ENCODE measurements at places on chromosomes 2 and 18.

- DNase-seq = no peak
Measured at GRCh38 chr18:25443776-25444175, 91.8 kb upstream of the ZNF521 start.

- no peak for DNase-seq
Measured at GRCh38 chr2:3034856-3035255, 342.8 kb downstream of the EIPR1 start.

GRCh38 chr2:69680001-69680675 is 36.6 kb upstream of the AAK1 start:
- DNase-seq = no peak

DNA sequence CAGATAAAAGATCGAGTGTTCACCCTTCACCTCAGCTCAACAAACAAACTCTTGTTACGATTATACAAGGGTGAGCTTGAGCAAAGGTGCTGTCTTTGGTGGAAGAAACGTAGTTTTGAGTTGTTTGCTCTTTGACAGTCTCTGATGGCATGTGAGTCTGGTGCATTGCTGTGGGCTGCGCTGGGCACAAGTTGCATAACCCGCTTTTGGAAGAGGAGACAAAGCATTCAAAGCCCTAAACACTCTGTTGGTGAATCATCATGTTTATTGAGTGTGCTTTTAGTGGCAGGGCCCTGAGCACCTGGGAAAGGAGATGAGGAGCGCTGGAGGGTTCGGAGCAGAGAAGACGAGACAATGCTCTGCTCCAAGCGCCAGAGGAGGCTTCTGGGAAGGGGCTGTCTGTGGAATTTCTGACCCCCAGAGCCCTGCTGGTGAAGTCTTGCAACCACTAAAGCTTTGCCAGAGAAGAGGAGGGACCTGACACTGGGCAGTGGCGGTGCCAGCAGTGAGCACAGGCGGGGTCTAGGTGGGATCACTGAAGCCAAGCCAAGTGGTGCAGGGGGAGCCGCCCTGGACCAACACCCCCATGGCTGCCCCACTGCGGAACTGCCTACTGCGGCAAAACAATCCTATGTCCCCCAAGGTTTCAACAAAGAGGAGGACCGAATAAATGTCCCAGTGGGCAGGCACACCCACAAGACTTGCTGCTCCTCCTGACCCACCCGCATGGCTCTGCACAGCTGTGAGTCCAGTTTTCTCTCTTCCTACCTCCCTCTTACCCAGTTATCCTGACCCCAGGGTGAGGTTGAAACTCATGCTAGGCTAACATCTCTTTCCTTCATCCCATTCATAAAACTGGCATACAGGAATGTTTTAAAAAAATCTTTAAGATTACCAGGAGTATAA is 64.0 kb downstream of the TNFRSF11A start:
- DNase-seq = no peak

- DNase-seq = no peak
Measured at GRCh38 chr2:21228041-21228895, 104.5 kb downstream of the TDRD15 start.

DNA sequence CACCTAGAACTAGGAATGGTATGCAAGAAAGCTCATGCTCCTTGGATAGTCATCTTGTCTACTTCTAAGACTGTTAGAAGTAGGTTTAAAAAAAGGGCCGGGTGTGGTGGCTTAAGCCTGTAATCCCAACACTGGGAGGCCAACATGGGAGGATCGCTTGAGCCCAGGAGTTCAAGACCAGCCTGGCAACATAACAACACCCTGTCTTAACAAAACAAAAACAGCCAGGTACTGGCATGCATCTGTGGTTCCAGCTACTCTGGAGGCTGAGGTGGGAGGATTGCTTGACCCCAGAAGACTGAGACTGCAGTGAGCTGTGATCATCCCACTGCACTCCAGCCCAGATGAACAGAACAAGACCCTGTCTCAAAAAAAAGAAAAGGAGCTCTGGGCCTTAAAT is 19.9 kb downstream of the PNO1 start:
- DNase-seq = no peak

- DNase-seq = no peak
Measured at GRCh38 chr18:12637901-12638643, 19.8 kb downstream of the SPIRE1 start.

DNA sequence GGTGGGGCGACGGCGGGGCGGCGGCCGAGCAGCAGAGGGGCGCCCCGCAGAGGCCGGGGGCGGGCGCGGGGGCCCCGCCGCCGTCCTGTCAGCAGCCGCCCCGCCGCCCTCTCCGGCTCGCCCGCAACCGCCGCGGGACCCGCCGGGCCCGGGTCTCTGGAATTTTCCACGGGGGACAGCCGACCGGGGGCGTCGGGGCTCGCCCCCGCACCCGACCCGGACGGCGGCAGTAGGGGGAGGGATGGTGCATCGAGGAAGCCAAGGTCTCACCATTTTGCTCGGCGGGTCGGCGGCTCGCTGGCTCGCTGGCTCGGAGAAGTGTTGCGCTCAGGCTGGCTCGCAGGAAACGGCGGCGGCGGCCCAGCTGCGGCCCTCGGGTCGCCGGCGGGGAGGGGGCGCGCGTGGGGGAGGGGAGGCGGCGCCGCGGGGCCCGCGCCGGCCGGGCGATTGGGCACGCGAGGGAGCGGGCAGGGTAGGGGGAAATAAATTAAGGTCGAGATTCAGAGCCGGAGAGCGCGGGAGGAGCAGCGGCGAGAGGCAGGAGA is 405 bp downstream of the PPP3R1 start:
- no peak for DNase-seq

- DNase-seq = no peak
Measured at GRCh38 chr2:142756430-142756829, 121.0 kb upstream of the KYNU start.

GRCh38 chr2:151043484-151043883 is 218.2 kb downstream of the RBM43 start:
- peak; percentile 25 for DNase-seq

DNA sequence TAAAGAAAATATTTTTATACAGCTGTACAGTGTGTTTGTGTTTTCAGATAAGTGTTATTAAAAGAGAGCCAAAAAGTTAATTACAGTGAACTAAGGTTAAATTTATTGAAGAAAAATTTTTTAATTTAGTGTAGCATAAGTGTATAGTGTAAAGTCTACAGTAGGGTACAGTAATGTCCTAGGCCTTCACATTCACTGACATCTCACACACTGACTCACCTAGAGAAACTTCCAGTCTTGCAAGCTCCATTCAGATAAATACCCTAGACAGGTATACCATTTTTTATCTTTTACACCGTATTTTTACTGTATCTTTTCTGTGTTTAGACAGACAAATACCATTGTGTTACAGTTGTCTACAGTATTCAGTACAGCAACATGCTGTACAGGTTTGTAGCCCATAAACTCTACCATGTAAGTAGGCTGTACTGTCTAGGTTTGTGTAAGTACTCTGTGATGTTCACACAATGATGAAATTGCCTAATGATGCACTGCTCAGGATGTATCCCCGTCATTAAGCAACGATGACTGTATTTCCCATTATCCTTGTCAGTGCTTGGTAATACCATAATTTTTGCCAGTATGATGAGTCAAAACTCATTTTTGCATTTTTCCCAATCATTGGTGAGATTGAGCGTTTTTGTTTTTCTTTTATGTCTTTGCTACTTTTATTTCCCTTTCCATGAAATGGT is 48.2 kb upstream of the B3GNT2 start:
- peak; percentile 35 for DNase-seq

DNA sequence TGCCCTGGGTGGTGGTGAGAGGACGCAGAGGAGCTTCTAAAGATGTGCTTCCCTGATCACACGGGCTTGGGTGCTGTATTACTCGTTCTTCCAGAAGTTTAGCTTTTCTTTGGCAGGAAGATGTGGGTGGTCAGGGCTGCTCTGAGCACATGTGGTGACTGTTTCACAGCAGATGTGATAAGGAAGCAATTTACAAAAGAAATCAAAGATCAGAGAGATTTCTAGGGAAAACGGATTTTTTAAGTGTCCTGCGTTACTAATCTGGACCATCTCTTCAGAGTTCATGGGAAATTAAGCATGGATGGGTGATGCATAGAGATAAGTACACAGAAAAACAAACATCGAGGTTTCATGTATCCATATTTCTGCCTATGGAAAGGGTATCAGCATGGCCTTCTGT is 99.4 kb downstream of the WDSUB1 start:
- no peak for DNase-seq

GRCh38 chr2:126748188-126748760 is 92.3 kb downstream of the GYPC start:
- no peak for DNase-seq
